ENCODE measurements at places on chromosomes 5 and 9. TPM values are rescaled to one million over a fixed set of nuclear protein-coding genes. Genes with fewer than 3 reads are reported as not detected.

- peak; percentile 38 for DNase-seq
Observed at GRCh38 chr9:98584059-98584458, 124.7 kb downstream of the GABBR2 start.

GRCh38 chr5:144017119-144017518, 153.3 kb downstream of the YIPF5 start:
- DNase-seq: no peak

- DNase-seq: no peak
Observed at GRCh38 chr5:40238066-40238745, 441.5 kb upstream of the PTGER4 start.

GRCh38 chr9:98488571-98489312, 220.0 kb downstream of the GABBR2 start:
- no peak for DNase-seq

GRCh38 chr9:214648-215493, at the start of gene DOCK8:
Gene DOCK8, plus strand, starts transcription at chr9:214865. Its CDS starts 112 bp downstream, at chr9:214977.
- DNase-seq: peak; percentile 24

DNA sequence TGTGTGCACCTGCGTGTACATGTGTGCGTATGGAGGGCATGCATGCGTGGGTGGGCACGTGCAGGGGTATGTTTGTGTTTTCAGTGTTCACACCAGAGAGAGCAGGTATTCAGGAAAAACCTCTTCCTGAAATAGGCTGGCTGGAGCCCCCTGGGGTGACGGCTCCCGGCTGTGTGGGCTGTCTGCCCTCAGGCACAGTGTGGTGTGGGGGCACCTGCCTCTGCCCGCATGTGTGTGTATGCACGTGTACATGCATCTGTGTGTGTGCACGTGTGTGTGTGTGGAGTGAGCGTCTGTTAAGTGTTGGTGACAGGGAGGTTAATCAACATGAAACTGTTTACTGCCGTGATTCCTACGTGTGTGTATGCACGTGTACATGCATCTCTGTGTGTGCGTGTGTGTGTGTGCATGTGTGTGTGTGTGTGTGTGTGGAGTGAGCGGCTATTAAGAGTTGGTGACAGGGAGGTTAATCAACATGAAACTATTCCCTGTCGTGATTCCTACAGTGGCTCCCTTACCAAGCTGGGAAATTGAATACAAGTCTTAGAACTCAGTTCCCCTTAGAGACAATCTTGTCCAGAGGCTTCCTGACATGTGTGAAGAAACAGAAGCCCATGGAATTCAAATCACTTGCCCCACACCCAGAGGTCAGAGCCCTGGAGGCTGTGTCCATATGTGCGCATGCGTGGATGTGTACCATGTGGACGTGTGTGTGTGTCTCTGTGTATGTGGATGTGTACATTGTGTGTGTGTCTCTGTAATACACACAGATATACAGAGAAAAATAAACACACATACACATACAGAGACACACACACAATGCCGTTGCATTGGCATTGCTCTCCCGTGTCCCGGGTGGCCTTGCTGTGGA, 372.4 kb upstream of the IRX4 start:
- DNase-seq: no peak

DNA sequence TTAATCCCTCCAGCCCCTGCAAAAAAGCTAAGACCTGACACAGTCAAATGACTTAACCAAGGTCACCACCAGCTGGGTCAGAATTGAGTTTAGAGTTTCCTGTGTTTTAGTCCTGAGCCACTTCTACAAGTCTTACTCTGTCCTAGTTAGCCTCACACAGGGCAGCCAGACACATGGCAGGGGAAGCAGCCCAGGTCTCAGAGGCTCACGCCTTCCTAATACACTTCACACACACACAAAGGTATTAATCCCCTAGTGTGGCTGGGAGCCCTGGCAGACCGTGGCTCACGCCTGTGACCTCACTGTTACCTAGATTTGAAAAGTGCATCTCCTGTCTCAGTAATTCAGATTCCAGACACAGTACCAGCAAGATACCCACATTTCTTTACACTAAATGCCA, 77.4 kb upstream of the WWC1 start:
- DNase-seq: no peak

GRCh38 chr9:114203410-114204140, 48.2 kb downstream of the COL27A1 start:
- no peak for DNase-seq

GRCh38 chr9:102855641-102856040, 139.5 kb upstream of the CYLC2 start:
- DNase-seq: no peak

GRCh38 chr9:120545701-120546550, 34.0 kb downstream of the CDK5RAP2 start:
- no peak for DNase-seq

DNA sequence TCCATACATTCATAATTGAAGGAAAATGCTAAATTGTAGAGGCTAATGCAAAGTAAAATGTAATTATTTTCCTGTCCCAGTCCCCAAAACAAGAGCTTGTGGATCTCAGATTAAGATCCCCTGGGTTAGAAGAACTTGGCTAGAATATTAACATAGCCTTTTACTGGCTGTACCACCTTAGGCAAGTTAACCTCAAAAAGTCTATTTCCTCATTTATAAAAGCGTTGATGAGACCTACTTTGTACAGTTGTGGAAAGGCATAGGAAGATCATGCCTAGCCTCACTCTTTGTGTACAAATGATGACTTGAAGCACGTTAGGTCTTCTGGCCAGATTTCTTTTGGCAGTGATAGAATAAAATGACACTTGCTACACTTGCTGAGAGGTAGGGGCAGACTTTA, 97.2 kb downstream of the F2RL2 start:
- no peak for DNase-seq

- no peak for DNase-seq
Observed at GRCh38 chr5:9774472-9775079, 144.4 kb upstream of the TAS2R1 start.

DNA sequence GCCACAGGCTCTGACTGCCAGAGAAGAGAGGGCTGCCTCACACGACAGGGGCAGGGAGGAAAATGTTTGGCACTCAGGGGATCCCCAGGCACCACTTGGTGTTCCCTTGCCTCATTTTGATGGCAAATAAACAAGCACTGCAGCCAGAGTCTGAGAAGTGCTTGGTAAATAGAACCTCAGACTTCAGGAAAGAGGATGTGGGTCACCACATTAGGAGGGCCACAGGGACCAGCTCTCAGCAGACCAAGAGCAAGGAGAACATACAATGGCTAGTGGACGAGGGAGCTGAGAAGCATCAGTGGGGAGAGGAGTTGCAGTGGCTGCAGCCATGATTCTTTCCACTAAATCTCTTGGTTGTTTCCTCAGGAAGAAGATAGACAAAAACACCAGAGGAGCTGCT, 413.9 kb downstream of the GADD45G start:
- no peak for DNase-seq

GRCh38 chr5:107478068-107478641, 192.6 kb downstream of the EFNA5 start:
- DNase-seq: peak; percentile 41

GRCh38 chr5:75707911-75708509, 9.2 kb downstream of the POC5 start:
- DNase-seq: no peak

- DNase-seq: peak; percentile 21
Observed at GRCh38 chr9:2570615-2571479, 50.7 kb upstream of the VLDLR start.

DNA sequence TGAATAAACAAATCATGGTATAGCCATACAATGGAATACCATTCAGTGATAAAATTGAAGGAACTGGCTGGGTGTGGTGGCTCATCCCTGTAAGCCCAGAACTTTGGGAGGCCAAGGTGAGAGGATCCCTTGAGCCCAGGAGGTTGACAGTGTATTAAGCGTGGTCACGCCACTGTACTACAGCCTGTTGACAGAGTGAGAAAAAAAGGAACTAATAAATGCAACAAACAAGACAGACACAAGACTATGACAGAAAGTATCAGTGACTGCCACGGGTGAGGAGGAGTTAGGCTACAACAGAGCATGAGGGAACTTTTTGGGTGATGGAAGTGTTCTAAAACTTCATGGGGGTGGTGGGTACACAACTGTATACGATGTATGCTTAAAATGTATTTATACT, 2.2 kb downstream of the FNIP1 start:
- DNase-seq: no peak

DNA sequence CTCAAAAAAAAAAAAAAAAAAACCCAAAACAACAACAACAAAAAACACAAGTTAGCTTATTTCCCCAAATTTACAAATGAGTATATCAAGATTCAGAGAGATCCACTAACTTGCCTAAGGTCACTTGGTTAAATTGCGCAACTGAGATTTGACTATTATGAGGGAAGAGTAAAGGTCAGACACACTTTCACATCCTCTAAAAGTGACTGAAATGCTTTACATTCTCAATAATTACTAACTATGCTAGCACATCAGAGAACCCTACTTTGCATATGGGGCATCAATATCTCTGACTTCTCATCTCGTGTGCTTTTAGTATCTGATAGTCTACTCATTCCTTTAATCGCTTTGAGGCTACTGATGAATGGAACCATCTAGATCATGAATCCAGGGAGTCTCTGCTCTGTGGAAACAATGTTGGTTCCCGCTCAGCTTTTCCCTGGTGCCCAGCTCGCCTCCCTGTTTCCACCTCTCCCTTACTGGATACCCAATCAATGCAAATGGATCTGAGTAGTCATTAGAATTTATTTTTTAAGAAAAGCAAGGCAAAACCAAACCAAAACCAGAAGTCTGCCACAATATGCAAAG, 182.1 kb upstream of the TRIM32 start:
- DNase-seq: no peak

DNA sequence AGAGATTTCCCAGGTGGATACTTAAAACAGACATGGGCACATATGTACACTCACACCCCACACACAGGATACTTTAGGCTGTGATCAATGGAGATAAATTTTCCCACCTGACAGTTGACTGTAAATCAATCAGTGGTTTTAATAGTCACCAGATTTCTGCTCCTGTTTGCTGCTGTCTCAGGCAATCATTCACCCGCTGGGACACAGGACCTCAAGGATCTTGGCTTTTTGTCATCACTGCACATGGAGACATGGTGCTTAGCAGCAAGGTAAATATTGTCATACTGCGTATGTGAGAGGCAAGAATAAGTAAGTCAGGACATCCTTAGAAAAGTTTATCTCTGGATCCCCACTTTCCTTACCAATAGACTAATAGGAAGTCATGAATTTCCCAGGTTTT, 60.8 kb upstream of the KLF9 start:
- peak; percentile 56 for DNase-seq

DNA sequence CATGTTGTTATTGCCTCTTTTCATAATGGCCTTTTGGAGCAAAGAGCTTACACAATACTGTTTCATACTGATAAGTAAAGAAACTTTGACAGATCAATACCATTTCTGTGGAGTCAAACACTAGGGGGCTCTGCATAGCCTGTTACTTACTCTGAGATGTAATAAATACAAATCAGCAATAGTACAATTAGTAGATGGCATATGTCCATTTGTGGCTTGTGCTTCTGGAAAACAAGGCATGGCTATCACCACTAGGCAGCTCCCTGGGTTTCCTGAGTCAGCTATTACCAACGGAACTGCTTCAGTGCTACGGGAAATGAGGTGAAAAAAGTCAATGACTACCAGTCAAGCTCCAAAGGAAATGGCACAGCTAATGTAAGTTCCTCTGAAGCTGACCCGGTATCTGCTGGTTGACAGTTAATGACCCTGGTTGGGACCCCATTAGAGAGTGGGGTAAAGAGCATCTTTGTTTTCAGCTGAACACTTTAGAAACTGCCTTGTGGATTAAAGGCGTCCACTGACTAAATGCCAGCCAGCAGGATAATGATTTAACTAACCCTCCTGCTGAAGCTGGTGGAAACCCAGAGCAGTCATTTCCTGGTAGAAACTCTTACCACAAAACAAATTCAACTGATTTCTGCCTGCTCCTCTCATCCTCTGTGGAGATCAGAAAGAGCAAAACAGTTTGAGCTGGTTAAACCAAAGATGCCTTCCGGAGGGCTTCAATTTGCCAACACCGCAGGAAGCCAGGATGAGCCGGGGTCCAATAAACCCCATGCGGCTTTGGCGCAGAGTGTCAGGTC, 69.0 kb upstream of the FAM169A start:
- peak; percentile 95 for DNase-seq

GRCh38 chr5:164002628-164003027, 497.2 kb downstream of the MAT2B start:
- DNase-seq: no peak

DNA sequence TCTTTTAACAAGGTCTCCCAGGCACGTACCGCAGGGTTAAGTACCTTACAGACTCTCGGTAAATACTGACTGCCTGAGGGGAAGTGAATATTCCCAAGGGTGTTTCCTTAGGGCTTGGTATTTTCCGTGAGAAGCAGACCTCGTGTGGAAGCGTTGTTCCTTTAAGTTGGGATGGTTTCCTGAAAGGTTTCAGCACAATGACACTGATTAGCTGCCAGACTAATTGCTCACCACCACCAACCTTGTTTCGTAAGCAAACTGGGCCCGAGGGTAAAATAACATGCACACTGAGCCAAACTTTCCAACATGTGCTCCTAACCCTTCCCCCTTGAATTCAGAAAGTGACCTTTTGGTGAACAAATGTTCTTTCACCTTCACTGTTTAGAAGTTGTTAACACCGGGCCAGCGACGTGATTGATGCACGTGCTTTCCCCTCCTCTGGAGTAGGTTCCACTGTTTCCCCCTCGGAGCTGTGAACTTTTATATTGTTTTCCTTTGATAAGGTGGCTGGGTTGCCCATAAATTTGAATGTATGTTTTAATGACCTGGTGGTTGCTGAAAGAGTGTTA, 128.1 kb upstream of the RPS23 start:
- peak; percentile 100 for DNase-seq

GRCh38 chr5:115770466-115770865, 46.0 kb downstream of the CDO1 start:
- DNase-seq: no peak

DNA sequence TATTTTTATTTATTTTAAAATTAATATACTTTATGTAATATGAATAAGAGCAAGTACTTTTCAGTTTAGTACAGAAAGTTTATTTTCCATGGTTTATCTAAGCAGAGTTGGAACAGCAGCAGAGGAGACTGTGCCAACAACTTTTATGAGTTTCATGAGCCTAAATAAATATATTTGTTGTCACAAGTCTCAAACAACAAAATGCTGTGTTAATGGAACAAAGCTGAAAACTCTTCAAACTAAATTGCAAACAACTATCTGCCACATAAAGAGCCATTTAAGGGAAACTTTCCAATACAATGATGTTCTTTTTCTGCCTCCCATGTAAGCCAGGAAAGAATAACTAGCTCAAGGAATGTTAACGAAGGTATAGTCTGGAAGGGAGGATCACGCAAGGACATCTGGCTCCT, 96.1 kb downstream of the FBN2 start:
- no peak for DNase-seq

- DNase-seq: peak; percentile 92
Observed at GRCh38 chr9:133149130-133150015, 14.3 kb downstream of the GBGT1 start.

SOX30 gene
- not detected for total RNA-seq

BARHL1 gene
- total RNA-seq: not detected

CDH9 gene
- total RNA-seq: not detected

AGXT2 gene
- total RNA-seq: not detected

FSD1L gene
- total RNA-seq: 7.5 TPM

GPRIN1 gene
- total RNA-seq: 9.3 TPM

PCDHB5 gene
- 0.28 TPM for total RNA-seq

DMRTA1 gene
- 2.1 TPM for total RNA-seq

OR2K2 gene
- total RNA-seq: not detected

PAXX gene
- total RNA-seq: 35.0 TPM

FGFR4 gene
- 3.8 TPM for total RNA-seq

EGFL7 gene
- total RNA-seq: 1,043 TPM

BAG1 gene
- total RNA-seq: 87.4 TPM

RNF44 gene
- 50.2 TPM for total RNA-seq

TOPORS gene
- total RNA-seq: 16.2 TPM

SEMA5A gene
- total RNA-seq: 0.04 TPM

CDKN2B-AS1 gene
- total RNA-seq: 2.4 TPM

TAF7 gene
- 55.0 TPM for total RNA-seq

PDLIM4 gene
- total RNA-seq: 65.7 TPM

HTR1A gene
- not detected for total RNA-seq
